Fibroblast of villous mesenchyme (primary cell): ENCODE measurements at places on chromosomes 7 and 10.
A peak's percentile ranks its signal among the peaks of the same experiment; 100 is the strongest.

- no peak for DNase-seq
Observed at GRCh38 chr7:155509725-155510551, 36.4 kb downstream of the CNPY1 start.

DNA sequence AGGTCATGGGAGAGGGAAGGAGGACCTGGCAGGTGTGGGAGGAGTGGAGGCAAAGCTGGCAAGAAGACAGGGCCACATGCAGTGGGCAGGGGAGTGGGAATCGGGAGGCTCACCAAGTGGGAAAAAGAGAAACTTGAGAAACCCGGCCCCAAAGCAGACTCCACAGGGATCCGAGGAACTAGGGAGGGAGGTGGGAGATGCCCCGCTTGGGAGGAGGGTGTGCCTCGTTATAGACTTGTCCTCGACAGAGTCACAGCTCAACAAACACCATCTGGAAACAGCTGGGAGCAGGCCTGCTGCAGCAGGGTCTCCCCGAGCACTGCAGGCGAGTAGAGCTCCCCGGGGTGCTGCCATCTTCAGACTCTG, 54.8 kb downstream of the MKI67 start:
- no peak for DNase-seq

DNA sequence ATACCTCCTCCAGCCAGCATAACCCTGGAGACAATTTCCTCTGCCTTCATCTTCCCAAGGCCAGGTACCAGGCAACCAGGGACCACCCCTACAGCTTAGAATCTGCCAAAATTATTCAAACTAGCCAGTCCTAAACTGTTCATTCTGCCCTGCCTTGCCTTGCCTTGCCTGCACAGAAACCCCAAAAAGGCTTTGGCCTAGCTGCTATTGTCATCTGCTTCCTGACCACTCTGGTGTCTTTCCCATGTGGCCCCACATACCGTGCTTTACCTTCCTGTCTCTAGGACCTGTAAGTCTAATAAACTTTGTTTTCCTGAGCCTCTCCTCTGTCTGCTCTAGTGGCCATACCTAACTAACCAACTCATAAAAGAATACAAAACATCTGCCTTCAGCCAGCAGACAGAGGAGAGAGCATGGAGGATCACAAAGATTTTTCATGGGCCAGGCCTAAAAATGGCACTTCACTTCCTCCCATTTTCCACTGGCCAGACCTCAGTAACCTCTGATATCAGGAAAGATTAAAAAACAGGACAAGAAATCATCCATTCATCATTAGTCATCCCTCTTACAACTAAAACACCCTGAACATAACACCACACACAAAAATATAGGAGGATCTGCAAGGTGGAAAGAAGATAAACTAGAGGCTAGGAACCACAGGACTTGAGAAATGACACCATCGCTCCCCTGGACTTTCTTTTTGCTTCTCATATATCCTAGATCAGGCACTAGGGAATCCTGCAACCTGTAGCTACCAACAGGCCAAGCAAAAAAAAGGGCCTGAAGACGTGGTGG, 51.5 kb downstream of the IMMP2L start:
- DNase-seq: no peak

- no peak for DNase-seq
Observed at GRCh38 chr10:125797424-125797823, 21.8 kb upstream of the MMP21 start.

DNA sequence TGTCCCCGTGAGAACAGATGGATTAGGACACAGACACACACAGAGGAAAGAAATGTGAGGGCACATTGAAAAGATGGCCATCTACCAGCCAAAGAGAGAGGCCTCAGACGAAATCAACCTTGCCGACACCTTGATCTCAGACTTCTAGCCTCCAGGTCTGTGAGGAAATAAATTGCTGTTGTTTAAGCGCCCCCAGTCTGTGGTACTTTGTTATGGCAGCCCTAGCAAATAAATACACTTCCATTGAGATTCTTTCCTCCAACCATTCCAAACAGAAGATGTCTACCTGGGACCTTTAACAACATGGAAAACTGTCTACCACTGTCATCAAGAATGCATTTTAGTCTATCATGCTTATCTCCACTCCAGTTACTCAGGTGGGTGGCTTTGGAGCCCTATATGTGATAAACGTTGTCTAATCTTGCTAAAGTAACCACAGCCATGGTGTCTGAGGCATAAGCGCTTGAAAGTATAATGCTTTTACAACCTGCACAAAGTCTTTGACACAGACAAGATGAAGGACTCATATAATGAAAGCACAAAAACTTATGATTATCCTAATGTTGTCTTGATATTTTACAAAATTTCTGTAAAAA, 244.3 kb downstream of the MTERF1 start:
- DNase-seq: peak; percentile 29
